CD4-positive, alpha-beta T cell treated with Interleukin-4 for 4 hours (primary cell): ENCODE measurements at places on chromosomes 2 and 18.

- DNase-seq = no peak
Observed at GRCh38 chr2:226845386-226846116, 9.7 kb downstream of the RHBDD1 start.

- no peak for DNase-seq
Observed at GRCh38 chr18:63936932-63937393, 12.1 kb upstream of the HMSD start.

DNA sequence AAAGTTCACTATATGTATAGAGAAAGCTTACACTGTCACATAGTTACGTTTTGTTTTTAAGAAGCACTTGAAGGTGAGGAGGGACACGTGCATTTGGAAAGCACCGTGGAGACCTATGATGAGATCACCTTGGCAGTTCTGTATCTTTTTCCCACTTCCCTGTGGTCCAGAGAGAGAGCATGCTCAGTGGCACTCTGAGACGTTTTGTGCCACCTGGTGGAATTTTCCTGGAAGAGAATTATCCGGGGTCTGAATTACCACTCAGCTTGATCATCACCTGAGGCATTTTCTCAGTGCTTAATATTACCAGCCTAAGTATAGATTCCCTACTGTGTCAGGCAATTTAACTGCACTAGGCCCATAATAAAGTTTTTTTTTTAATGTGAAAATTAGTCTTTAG lies 469.4 kb upstream of the SMIM21 start:
- DNase-seq = no peak

DNA sequence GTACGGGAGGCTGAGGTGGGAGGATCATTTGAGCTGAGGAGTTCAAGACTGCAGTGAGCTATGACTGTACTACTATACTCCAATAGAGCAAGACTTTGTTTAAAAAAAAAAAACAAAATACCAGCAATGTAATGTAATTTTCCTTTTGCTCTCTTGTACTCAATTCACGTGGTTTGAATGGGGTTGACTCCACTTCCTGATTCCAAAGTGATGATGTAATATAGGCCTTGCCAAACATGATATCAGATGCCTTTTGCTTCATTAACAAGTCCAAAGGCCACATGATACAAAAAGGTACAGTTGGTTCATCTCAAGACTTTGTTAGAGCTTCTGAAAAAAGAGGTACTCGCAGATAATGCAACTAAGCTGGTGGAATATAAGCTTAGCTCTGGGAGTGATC lies 321.8 kb downstream of the ZEB2 start:
- no peak for DNase-seq

DNA sequence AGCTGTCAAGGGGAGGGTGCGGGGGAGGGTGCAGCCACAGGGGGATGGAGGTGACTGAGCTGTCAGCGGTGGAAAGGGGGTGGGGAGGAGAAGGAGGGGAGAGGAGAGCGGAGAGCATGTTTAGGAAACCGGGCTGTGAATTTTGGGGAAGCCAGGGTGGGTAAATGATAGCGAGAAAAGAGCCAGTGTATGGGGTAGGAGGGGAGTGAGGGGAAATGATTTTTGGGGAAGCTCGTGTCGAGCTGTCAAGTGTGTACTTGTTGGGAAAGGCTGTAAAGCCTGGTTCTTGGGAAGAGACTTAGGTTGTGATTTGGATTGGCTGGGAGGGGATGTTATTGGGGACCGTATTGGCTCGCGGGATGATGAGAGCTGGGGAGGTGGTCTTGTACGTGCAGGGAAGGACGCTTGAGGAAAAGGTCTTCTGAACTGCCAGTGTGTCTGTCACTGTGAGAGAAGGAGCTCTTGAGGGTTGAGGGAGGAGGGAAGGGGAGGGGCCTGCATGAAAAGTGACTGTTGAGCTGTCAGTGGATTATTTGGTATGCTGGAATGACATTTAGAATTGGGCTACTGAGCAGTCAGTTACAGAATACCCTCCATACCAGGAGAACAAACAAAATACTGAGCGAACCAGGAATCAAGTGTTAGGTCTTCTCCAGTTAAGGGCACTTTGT lies 1.0 kb downstream of the UBR3 start:
- DNase-seq = peak; percentile 57

DNA sequence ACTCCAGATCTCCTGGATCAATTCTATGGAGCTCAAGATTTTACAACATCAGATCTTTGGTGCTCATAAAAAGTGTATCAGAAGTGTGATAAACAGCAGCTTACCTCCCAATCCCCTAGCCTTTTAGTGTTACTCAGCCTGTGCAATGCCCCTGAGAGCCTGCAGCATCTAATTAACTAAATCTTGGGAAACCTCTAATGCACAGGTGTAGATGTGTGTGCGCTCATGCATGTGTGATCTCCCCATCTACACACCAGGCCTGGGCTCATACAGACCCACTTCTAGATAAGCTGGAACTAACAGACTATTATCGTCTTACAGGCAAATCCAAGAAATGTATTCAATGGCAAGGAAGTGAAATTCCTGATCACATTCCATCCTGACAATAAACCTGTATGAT lies 7.5 kb downstream of the SUCLG1 start:
- no peak for DNase-seq

DNA sequence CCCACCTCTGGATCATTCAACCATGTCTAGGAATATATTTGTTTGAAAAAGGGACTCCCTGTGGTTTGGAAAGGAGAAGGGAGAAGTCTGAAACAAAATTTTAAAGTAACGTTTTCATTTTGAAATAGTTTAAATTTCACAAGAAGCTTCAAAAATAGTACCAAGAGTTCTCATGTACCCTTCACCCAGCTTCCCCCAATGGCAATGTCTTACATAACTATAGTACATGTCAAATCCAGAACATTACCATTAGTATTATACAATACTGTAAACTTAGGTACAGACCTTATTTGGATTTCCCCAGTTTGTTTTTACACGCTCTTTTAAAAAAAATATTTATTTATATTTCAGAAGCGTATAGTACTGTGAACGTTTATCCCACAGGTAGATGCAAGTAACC lies 4.0 kb upstream of the LYG2 start:
- no peak for DNase-seq

GRCh38 chr18:50377061-50377798 lies 2.4 kb downstream of the SKA1 start:
- no peak for DNase-seq

- DNase-seq = no peak
Observed at GRCh38 chr18:68817584-68817983, 19.7 kb downstream of the CCDC102B start.

DNA sequence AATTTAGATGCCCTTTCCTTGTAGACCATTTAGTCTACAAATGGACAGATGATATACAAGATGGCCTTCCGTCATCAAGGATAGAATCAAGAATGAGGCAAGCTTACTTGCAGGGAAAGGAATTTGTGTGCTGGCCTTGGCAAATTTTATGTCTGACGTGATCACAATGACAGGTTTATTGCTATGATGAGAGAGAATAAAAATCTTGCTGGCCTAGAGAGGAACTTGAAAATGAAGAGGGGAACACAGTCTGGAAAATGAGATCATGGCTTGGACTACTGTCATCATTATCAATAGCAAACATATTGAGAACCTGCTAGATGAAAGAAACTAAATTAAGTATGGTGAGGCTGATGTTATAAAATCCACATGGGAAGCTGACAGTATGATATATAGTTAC lies 66.0 kb downstream of the CSRNP3 start:
- no peak for DNase-seq

DNA sequence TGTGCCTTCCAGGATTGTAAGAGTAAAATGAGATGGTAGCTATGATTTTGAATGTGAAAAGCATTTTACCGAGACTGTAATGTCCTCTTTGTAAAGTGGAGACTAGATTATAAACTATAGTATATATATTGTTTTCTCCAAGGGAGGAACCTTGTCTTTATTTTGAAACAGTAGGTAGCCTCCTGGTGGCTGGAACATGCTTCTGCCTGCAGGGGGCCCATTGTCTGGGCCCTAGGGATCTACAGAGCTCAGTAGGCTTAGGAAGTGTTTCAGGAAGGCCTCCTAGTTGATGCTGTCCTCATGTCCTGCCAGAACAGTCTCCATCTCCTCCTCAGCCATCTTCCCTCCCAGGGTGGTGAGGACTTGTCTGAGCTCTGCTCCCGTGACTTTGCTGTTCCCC lies 3.0 kb downstream of the PIKFYVE start:
- DNase-seq = no peak

DNA sequence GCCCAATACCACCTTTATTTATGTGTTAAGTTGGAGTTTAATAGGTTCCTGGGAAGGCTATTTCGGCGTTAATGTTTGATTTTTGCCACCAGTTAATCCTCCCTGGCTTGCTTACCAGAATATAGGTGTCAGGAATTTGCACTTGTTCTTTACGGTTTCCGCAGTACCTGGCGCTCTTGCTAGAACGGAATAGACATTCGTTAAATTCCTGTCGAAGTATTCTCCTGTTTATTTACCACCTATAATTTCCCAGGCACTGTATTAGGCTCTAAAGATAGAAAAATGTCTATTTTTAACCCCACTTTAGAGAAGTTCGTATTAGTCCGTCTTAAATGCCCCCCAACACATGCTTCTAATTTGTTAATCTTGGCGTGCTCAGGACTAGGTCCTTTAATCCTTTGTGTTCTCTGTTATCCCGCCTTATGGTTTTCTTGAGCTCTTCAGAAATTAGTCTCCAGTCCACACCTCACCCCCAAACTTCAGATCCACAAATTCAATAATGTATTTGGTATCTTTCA lies 575 bp downstream of the CCDC150 start:
- no peak for DNase-seq

DNA sequence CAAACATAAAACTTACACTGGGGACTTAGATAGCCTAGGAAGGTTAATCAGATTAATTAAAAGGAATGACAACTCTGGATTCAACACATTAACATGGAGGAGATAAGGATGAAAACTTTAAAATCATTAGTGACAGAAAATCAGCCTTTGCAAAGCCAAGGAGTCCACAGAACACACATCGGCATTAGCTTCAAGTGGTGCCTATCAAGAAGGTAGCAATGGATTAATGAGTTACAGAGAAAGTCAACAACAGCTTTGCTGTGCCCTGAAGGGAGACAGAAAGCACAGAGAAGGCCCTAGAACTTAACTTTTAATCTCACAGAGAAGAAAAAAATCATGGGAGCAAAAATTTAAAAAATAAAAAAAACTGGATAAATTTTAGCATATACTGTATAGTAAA lies 88.6 kb downstream of the KCNH7 start:
- DNase-seq = no peak

GRCh38 chr2:42232024-42232423 lies 62.9 kb downstream of the EML4 start:
- no peak for DNase-seq

DNA sequence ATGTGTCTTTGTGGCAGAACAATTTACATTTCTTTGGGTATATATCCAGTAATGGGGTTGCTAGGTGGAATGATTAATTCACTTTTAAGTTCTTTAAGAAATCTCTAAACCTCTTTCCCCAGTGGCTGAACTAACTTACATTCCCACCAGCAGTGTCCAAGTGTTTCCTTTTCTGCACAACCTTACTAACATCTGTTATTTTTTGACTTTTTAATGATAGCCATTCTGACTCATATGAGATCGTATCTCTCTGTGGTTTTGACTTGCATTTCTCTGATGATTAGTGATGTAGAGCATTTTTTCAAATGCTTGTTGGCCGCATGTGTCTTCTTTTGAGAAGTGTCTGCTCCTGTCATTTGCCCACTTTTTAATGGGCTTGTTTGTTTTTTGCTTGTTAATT lies 43.1 kb upstream of the PTH2R start:
- no peak for DNase-seq

DNA sequence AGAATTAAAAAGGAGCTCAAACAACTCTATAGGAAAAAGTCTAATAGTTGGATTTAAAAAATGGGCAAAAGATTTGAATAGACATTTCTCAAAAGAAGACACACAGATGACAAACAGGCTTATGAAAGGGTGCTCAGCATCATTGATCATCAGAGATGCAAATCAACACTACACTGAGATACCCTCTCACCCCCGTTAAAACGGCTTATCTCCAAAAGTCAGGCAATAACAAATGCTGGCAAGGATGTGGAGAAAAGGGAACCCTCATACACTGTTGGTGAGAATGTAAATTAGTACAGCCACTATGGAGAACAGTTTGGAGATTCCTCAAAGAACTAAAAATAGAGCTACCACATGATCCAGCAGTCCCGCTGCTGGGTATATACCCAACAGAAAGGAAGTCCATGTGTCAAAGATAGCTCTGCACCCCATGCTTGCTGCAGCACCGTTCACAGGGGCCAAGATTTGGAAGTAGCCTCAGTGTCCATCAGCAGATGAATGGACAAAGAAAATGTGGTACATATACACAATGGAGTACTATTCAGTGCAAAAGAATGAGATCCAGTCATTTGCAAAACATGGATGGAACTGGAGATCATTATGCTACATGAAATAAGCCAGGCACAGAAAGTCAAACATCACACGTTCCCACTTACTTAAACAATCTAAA lies 46.7 kb upstream of the B3GNT7 start:
- no peak for DNase-seq

DNA sequence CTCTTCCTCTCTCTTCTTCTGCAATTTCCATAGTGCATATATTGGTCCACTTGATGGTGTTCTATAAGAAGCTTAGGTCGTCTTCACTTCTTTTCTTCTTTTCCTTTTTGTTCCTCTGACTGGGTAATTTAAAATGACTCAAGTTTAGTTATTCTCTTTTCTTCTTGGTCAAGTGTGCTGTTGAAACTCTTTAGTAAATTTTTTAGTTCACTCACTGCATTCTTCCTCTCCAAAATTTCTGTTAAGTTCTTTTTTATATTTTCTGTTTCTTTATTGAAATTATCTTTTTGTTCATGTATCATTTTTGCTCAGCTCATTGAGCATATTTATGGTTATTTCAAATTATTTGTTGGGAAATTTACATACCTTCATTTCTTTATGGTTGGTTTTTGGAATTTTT lies 32.7 kb upstream of the ZSWIM2 start:
- DNase-seq = no peak

DNA sequence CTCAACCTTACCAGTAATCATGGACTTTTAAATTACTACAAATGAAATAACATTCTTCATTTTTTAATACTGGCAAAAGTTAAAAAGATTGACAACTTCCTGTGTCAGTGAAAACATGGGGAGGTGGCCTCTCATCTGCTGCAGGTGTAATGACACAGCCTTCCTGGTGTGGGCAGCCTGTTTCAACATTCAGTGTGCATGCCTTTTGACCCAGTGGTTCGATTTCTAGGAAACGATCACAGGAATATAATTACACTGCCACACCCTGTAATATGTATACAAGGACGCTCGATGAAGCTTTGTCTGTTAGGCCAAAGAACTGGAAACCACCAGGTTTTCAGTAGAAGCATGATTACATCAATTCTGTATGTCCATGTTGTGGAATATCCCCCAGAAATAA lies 68.7 kb downstream of the MTHFD2 start:
- peak; percentile 84 for DNase-seq

- DNase-seq = no peak
Observed at GRCh38 chr2:129888896-129889295, 90.6 kb upstream of the RAB6C start.

- no peak for DNase-seq
Observed at GRCh38 chr2:169066897-169067296, 2.5 kb upstream of the DHRS9 start.

GRCh38 chr2:198040835-198041234 lies 236.4 kb downstream of the PLCL1 start:
- no peak for DNase-seq
